ENCODE measurements at places on chromosomes 16 and 17.
A peak's percentile ranks its signal among the peaks of the same experiment; 100 is the strongest.

- no peak for DNase-seq
Observed at GRCh38 chr17:15081008-15081407, 184.1 kb downstream of the PMP22 start.

GRCh38 chr17:74569020-74570003 lies 2.0 kb upstream of the CD300H start:
- no peak for DNase-seq

GRCh38 chr16:79658301-79659033 lies 57.9 kb upstream of the MAF start:
- DNase-seq = no peak

DNA sequence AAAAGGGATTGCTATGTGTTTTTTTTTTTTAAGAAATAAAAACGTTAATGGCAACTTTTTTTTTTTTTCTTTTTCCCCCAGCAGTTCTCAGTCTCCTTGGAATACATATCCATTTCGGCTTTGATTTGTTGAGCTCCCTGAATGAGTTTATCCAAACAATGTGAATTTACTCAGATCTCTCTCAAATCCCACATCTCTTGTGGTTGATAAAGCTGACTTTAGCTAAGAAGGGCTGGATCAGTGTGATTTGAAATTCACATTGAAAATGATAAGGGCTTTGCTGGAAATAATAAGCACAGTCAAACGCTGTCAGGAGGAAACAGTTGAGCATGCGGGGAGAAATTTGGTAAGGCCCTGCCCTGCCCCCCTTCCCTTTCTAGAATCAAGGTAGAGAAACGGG lies 74.1 kb upstream of the IRX3 start:
- DNase-seq = no peak

DNA sequence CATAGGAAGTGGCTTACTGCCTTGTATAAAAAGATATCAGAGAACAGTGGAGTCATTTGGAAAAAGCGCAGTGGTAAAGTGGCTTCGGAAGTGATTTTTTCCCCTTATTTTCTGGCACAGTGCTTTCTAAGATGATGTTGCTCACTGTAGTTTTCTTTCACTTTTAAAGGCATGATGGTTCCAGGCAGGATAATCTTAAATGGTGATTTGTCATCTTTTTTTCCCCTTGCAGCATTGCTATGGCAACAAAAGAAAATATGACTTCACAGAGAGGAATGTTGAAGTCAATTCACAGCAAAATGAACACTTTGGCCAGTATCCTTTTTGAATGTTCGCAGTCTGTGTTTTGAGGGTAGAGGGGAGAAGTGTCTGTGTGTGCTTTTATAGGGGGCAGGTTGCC lies 42.5 kb downstream of the GOSR1 start:
- DNase-seq = no peak

GRCh38 chr17:18246880-18247612 lies 11.5 kb downstream of the FLII start:
- DNase-seq = no peak

- peak; percentile 75 for DNase-seq
Observed at GRCh38 chr17:42669977-42670788, 6.6 kb downstream of the PLEKHH3 start.

GRCh38 chr16:9212621-9213020 lies 121.2 kb downstream of the HAPSTR1 start:
- no peak for DNase-seq

DNA sequence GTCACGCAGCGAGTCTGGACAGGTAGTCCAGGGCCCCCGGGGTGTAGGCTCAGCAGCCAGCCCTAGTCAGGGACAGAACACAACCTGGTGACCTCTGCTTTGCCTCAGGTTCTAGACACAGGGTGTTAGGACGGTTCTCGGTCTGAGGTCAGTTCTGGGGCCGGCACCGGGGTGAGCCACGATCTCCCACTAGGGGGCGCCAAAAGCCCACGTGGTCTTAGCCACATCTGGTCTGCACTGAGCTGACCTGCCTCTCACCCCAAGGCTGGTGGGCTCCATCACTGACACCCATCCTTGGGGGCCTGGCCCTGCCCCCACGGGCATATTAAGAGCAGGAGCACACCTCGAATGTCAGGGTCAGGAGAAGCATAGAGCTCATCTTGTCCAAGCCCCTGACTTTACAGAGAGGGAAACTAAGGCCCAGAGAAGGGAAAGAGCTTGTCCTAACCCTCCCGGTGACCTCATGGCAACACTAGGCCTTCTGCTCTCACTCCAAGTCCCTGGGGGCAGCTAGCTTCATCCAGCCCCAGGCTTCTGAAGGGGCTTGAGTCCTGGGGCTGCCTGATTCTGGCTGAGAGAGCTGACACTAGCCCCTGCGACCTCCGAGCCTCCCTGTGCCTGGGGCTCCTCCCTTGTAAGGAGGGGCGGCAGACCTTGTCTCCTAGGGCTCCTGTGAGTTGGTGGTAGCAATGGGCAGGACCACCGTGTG lies 9.0 kb downstream of the SLC5A10 start:
- DNase-seq = peak; percentile 83

- DNase-seq = no peak
Observed at GRCh38 chr17:18859256-18859655, 1.3 kb downstream of the PRPSAP2 start.

DNA sequence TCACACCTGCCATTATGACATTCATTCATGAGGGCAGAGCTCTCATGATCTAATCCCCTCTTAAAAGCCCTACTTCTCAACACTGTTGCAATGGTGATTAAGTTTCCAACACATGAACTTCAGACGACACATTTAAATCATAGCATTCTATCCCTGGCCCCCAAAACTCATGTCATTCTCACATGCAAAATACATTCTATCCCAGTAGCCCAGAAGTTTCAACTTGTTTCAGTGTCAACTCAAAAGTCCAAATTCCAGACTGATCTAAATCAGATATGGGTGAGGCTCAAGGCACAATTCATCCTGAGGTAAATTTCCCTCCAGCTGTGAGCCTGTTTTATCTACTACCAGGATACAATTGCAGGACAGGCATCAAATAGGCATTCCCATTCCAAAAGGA lies 25.2 kb downstream of the LYRM1 start:
- no peak for DNase-seq

- no peak for DNase-seq
Observed at GRCh38 chr16:24839347-24839972, 6.3 kb upstream of the SLC5A11 start.

DNA sequence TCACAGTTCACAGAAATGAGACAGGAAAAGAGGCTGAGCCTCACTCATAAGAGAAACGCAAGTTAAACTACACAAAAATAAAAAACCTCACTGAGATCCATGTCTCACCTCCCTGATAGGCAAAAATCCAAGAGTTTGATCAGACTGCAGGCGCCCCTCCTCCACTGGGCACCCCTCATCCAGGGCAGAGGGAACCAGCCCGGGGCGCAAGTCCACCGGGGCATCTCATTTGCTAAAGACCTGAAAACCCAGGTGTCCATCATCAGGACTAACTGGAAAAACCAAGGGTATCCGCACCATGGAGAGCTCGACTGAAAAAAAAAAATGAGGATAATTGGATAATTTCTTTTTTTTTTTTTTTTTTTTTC lies 2.6 kb downstream of the HBZ start:
- DNase-seq = no peak

DNA sequence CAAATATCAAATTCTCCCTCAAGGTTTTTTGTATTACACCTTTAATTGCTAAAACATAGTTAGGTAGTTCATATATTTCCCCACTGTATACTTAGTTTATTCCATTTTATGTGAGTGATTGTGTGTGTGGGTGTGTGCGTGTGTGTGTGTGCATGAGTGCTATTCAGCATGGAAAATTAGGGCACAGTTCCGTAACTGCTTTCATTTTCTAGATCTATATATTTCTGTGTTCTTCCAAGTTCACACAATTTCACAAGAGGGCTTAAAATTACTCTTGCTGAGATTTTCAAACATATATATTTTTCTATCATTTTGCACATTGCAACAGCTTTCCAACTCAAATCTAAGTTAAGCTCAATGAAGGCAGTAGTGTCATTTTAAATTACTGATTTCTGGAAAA lies 782.9 kb upstream of the SOX9 start:
- DNase-seq = no peak

- no peak for DNase-seq
Observed at GRCh38 chr16:17723531-17724134, 252.9 kb upstream of the XYLT1 start.

GRCh38 chr17:37391146-37391545 lies 15.4 kb downstream of the C17orf78 start:
- no peak for DNase-seq

DNA sequence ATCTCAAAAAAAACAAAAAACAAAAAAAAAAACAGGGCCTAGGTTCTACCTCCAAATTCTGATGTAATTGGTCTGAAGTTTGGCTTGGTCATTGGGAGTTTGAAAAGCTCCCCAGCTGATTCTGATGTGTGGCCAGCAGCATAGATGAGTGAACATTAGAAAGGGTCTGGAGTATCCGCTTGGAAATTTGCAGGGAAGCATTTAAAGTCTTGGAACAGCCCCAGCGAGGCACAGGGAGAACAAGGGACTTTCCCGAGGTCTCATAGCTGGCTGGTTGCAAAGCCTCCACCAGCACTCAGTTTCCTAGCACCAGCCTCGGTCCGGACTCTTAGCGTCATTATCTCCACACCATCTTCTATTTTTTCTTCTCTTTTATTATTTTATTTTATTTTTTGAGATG lies 70.8 kb downstream of the RAB11FIP4 start:
- no peak for DNase-seq

- no peak for DNase-seq
Observed at GRCh38 chr17:33980193-33980592, 274.9 kb upstream of the CCL2 start.

DNA sequence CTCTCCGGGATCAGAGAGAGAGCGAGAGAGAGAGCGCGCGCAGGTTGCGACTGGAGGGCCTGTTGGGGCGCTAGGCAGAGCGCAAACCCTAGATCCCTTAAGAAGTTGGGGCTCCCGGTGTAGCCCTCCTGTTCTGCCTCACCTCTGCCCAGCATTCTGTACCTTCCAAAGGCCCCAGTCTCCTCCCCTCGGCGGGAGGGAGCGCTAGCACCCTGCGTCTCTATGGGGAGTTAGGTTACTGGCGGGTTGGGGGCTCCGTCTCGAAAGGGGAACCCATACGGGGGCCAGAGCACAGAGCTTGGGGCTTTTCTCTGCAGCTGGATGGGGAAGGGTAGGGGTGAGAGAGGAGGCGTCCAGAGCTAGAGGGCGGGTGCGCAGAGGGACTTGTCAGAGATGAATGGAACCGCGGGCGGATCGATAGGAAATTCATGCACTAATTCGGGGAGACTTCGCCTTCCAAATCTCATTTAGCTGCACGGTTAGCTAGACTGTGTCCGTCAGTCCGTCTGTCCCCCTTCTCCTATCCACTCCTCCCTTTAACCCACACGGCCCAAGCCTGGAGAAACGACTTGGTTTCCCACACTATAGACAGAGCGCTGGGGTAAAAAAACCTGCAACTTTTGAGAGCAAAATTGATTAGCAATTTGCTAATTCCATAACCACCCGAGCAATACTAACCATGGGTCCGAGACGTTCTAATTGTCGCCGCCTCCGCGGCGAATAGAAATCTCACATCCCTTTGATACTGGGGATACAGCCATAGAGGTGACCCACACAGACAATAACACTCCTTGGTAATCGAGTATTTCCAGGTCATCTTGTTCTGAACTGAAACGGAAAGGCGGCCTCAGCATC lies 693 bp upstream of the HOXB4 start:
- DNase-seq = no peak

DNA sequence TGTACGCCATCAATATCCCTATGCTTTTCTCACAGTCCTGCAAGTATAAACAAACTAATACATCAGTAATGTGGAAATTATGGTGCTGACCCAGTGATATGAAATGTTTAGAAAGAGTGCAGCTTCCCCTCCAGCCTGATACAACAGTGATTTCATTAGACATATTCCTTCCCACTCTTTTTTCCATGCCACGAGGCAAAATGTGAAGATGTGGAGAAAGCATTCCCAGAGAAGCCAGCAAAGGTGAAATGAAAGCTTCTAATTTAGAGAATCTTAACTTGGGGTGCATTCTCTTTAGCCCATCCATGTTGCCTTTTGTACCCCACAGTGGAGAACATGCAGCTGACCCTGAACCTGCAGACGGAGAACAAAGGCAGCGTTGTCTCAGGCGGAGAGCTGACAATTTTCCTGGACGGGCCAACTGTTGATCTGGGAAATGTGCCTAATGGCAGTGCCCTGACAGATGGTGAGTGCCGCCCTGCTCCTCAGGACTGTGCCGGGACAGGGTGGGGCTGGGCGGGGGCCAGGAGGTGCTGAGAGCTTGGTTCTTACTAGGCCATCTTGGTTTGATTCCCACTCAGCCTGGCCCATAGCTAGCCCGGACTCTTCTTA lies 77.8 kb downstream of the WWP2 start:
- no peak for DNase-seq

GRCh38 chr17:32553168-32553567 lies 66.4 kb downstream of the CDK5R1 start:
- DNase-seq = peak; percentile 16
